ENCODE measurements at places on chromosomes 5 and 9. TPM values are rescaled to one million over a fixed set of nuclear protein-coding genes. Genes with fewer than 3 reads are reported as not detected.

- H3K36me3 ChIP-seq, result no peaks in the 10 kb centered on the region
- no peaks in the 10 kb centered on the region for H3K4me1 ChIP-seq
- H3K4me3 ChIP-seq, result no peak overlapping the region
- H3K27me3 ChIP-seq, result peaks cover 2% of the 10 kb centered on the region
- no peak overlapping the region for H3K27ac ChIP-seq
Measured at GRCh38 chr5:161086461-161086860, 234.4 kb upstream of the ATP10B start.

DNA sequence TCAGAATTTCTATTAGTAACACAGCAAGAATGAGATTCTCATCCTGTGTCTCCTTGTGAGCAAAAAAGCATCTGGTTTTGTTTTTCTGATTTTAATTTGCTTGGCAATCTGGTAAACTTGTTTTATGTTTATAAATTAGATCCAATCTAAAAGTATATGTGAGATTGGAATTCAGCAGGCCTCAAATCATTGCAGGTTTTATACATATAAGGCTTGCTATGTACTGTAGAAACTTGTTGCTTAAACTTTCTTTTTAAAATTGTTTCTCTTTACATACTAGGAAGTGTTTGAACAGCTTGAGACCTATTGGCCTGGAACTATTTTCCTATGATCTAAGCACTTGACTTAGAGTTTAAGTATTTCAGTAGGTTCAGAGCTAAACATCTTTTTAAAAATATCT is 1037.8 kb downstream of the NR2F1-AS1 start:
- no peaks in the 10 kb centered on the region for H3K27me3 ChIP-seq
- H3K4me3 ChIP-seq, result no peak overlapping the region
- H3K4me1 ChIP-seq, result no peaks in the 10 kb centered on the region
- H3K27ac ChIP-seq, result no peak overlapping the region
- no peaks in the 10 kb centered on the region for H3K36me3 ChIP-seq

GRCh38 chr5:103207653-103208052 is 50.9 kb upstream of the MACIR start:
- H3K36me3 ChIP-seq, result peaks cover 20% of the 10 kb centered on the region
- H3K27ac ChIP-seq, result no peak overlapping the region
- DNase-seq, result no peak
- no peaks in the 10 kb centered on the region for H3K27me3 ChIP-seq

GRCh38 chr5:59034498-59035186 is 451.8 kb downstream of the RAB3C start:
- H3K27me3 ChIP-seq, result no peaks in the 10 kb centered on the region
- peaks cover 44% of the 10 kb centered on the region for H3K4me1 ChIP-seq
- peak overlapping the region; percentile 87 for H3K27ac ChIP-seq
- DNase-seq, result no peak

- no peak for DNase-seq
- H3K27ac ChIP-seq, result no peak overlapping the region
- H3K4me3 ChIP-seq, result no peak overlapping the region
- H3K4me1 ChIP-seq, result no peaks in the 10 kb centered on the region
- H3K27me3 ChIP-seq, result peaks cover 3% of the 10 kb centered on the region
Measured at GRCh38 chr9:84969084-84969483, 299.6 kb downstream of the NTRK2 start.

- H3K27ac ChIP-seq, result no peak overlapping the region
- no peak overlapping the region for H3K4me3 ChIP-seq
- no peak for DNase-seq
Measured at GRCh38 chr5:1195916-1196315, 5.5 kb upstream of the SLC6A19 start.

DNA sequence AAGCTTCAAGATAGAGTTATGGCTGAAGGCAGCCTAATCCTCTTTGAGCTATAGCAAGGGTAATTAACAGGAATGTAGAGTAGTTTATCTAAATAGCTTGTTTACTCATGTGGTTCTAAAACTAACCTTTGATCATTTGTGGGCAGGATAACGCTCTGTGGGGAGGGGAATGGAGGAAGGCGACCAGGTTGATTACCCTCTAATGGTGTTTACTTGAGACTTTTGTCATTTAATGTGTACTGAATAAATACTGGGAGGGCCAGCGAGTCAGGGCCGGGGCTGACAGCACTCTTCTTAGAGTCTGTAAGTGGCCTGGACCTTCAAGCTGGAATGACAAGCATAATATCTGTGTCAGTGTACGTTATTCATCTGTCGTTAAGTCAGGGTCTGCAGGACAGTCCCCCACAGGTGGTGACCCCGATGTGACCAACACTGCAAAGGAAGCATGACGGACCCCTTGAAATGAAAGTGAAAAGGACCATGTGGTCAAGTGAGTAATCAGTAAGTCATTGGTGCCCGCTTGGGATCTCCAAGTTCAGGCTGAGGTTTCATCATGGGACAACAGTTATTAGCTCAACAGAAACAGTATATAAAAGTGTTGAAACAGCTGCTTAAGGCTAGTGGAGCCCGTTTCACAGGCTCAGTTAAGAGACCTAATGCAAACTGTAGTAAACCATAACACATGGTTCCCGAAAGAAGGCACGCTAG is 162.6 kb downstream of the CPLANE1 start:
- no peak overlapping the region for H3K4me3 ChIP-seq
- peaks cover 4% of the 10 kb centered on the region for H3K36me3 ChIP-seq
- no peak overlapping the region for H3K27ac ChIP-seq
- no peaks in the 10 kb centered on the region for H3K27me3 ChIP-seq

DNA sequence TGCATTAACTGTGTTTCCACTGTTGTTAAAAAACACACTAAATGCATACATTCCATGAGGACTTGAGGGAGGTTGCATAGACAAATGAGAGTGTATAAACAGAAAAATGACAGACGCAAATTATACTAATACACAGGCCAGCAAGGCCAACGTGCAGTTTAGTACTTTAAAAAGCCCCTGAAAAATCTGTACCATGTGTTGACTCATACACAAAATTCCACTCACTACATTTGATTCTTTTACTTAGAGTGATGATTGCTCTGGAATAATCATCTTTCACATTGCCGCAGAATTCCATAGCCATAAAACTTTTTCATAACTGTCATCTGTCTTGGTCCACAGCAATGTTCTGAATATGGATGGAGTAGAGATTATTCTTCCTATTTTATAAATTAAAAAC is 215.7 kb downstream of the FAM114A2 start:
- H3K27ac ChIP-seq, result no peak overlapping the region
- no peaks in the 10 kb centered on the region for H3K36me3 ChIP-seq
- H3K27me3 ChIP-seq, result no peaks in the 10 kb centered on the region
- DNase-seq, result no peak
- H3K4me3 ChIP-seq, result no peak overlapping the region

- no peak overlapping the region for H3K27ac ChIP-seq
- no peak for DNase-seq
- H3K4me1 ChIP-seq, result no peaks in the 10 kb centered on the region
- H3K27me3 ChIP-seq, result no peaks in the 10 kb centered on the region
- H3K36me3 ChIP-seq, result no peaks in the 10 kb centered on the region
- no peak overlapping the region for H3K4me3 ChIP-seq
Measured at GRCh38 chr5:124819201-124819600, 72.8 kb upstream of the ZNF608 start.

The CBY3 gene
- 0.61 TPM for total RNA-seq

The HSD17B4 gene
- 117 TPM for total RNA-seq

The PCDHGB1 gene
- not detected for total RNA-seq

The TAF11L3 gene
- total RNA-seq, result not detected

The POMT1 gene
- total RNA-seq, result 42.8 TPM

The CDH6 gene
- total RNA-seq, result not detected

The C9orf50 gene
- not detected for total RNA-seq
